Mammary epithelial cell (primary cell): ENCODE measurements at places on chromosomes 16 and 17. TPM values are rescaled to one million over a fixed set of nuclear protein-coding genes. Genes with fewer than 3 reads are reported as not detected.

Gene ABCA10
- polyA plus RNA-seq, result 0.17 TPM

Gene RASL10B
- 0.07 TPM for polyA plus RNA-seq

Gene FNDC8
- not detected for polyA plus RNA-seq

Gene USP6
- not detected for polyA plus RNA-seq

Gene KREMEN2
- polyA plus RNA-seq, result 0.99 TPM

Gene ZNF19
- polyA plus RNA-seq, result 0.97 TPM

Gene ITGB4
- 1,059 TPM for polyA plus RNA-seq
